Aortic smooth muscle cell (primary cell): ENCODE measurements at places on chromosomes 1 and 21. TPM values are rescaled to one million over a fixed set of nuclear protein-coding genes. Genes with fewer than 3 reads are reported as not detected.

RNU1-1 gene
- total RNA-seq = 565 and 1,390 TPM in 2 replicates

FRRS1 gene
- 37.1 and 39.4 TPM in 2 replicates for total RNA-seq

PPCS gene
- total RNA-seq = 25.4 and 28.0 TPM in 2 replicates

CCDC190 gene
- total RNA-seq = 1.5 and 2.6 TPM in 2 replicates

GGPS1 gene
- 20.3 and 25.1 TPM in 2 replicates for total RNA-seq

ADAMTS5 gene
- 2.6 and 7.1 TPM in 2 replicates for total RNA-seq
